ENCODE measurements at places on chromosomes 6 and 20.

GRCh38 chr6:36362551-36363370, 24.7 kb downstream of the ETV7 start:
- no peak for DNase-seq

DNA sequence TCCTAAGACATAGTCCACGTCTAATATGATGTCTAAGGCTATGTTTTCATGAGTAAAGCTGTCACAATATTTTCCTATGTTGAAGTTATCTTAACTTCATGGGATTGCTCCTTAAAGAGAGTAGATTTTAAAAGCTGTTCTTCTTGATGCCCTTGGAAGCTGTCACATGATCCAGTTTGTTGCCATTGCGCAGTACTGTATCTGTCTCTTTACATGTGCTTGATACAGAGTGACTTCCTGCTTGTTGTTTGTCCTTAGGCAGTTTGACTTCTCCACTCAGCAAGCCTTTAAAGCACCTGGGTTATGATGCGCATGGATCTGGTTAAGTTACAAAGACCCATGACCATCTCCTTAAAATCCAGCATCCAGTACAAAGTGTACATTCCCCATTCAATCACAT, 85.4 kb downstream of the CDYL start:
- DNase-seq: no peak

GRCh38 chr6:159979136-159979874, 10.4 kb downstream of the IGF2R start:
- no peak for DNase-seq

DNA sequence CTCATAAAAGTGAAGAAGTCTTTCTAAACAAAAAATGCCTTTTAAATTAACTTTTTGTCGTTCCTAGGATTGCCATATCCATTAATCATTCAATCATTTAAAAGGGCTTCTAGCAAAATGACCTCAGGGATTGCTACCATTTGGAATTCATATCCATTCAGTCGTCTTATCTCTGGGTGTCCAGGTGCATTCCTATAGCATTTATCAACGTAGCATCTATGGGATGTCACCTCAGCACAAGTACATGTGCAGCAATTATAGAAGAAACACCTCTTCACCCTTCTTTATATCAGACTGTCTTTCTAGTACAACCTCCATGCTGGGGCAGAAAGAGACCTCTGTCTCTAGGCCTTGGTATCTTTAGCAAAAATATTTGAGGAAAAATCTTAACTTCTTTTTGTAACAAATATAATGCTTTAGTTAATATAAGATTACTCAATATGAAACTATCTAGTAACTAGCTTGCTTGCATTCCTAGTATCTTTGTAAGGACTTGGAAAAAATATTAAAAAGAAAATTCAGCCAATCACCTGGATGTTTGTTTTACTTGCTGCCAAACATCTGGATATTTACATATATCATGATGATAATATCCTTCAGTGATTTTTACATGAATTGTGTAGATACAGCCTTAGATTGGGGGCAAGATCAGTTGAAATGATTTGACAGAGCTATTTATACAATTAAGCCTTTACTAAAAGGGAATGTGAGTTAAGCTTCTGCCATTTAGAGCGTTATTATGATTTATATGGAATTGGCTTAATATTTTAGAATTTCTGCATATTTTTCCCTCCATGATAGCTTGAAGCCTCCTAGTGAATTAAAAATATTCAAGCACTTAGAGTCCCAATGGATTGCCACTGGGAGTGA, 356.8 kb downstream of the HDGFL1 start:
- DNase-seq: no peak

GRCh38 chr20:22908437-22908836, 126.7 kb upstream of the SSTR4 start:
- DNase-seq: no peak

- DNase-seq: no peak
These were observed 37.6 kb downstream of the GSTA2 start for GRCh38 chr6:52725535-52726192.

DNA sequence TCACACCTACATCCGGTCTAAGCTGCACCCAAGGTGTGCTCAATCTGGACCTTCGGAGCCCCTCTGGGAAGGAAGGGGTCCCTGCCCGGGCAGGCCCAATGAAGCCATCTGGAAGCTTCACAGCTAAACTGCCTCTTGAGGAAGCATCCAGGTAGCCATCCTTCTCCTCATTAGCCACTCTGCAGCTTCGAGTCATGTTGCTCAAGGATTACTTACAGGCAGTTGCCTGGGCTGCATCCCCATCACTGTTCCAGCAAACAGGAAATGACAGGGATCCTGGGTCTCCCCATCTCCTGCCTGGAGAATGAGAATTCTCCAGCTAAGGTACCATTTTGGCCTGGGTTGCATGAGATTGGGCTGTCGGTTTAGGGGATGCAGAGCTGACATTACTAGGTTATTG, 91.7 kb downstream of the ERMARD start:
- DNase-seq: no peak

- DNase-seq: no peak
These were observed 42.7 kb downstream of the MAFB start for GRCh38 chr20:40646361-40646760.

- no peak for DNase-seq
These were observed 92.6 kb downstream of the CAP2 start for GRCh38 chr6:17485946-17486345.

DNA sequence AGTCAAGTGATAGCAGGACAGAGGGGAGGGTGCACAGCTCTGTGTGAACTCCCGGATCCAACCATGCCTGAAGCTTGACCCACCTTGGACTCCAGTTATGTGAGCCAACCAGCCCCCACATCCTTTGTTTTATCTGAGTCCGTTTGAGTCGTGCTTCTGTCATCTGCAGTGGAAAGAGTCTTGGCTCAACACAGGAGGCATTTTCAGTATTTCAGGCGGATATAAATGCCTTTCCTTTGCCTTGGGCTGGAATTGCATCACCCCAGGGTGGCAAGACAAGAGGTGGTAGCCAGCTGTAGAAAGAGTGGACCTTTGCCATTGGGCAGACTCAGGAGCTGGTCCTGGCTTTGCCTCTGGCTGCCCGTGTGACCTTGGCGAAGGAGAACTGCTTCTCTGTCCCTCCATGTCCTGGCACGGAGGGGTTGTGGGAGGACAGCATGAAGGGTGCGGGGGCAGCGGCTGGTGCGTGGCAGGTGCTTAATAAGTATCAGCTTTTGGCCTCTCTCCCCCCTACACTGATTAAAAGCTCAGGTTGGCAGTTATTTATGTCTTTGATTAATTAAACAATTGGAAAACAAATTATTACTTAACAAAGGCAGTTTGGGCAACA, 42.6 kb upstream of the APCDD1L start:
- no peak for DNase-seq

- peak; percentile 94 for DNase-seq
These were observed 3.2 kb upstream of the EEF1A2 start for GRCh38 chr20:63501818-63502670.

DNA sequence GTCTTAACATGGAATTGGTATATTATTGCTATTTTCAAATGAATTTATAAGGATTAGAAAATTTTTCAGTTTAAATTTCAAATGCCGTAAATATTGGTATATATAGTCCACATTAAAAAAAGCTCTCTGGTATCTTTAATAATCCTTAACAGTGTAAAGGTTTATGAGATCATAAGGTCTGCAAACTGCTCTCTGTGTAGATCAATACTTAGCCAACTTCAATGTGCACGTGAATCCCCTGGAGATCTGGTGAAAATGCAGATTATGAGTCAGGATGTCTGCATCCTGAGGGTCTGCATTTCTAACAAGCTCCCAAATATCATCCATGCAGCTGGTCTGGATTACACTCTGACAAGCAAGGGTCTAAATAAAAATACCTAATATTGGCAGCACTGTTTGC, 43.5 kb downstream of the LAMA4 start:
- no peak for DNase-seq

DNA sequence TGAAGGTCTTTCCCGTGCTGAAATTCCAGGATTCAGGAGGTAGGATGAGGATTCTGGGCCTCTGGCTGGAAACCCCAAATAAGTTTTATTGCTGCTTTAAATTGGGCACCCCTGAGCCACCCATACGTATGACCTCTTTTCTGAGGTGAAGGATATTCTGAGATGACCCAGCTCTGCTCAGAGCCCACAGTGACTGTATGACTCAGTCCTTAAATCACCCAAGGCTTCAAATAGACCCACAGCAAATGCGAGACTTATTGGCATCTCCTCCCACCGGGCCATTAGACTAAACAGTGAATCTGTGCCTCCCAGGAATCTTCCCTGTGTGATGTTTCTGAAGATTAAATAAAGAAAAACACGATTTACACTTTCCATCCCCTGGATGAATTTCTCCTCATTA, 9.5 kb downstream of the SIRPG start:
- DNase-seq: no peak
